ENCODE measurements at places on chromosomes 2 and 18. TPM values are rescaled to one million over a fixed set of nuclear protein-coding genes. Genes with fewer than 3 reads are reported as not detected.

Gene EML6
- 6.6 TPM for total RNA-seq

Gene MOGAT1
- 0.22 TPM for total RNA-seq

Gene SETBP1
- total RNA-seq: 0.05 TPM

Gene SMYD1
- total RNA-seq: not detected

Gene CYS1
- total RNA-seq: 3.7 TPM

Gene SERPINB2
- not detected for total RNA-seq

Gene GALNT13
- total RNA-seq: 0.44 TPM

Gene KCNJ3
- total RNA-seq: not detected

Gene B4GALT6
- total RNA-seq: 16.1 TPM

Gene PNO1
- total RNA-seq: 23.3 TPM

GRCh38 chr2:7031547-7032245, 114.5 kb downstream of the RNF144A start:
- DNase-seq: peak; percentile 52
- no peaks in the 10 kb centered on the region for H3K27me3 ChIP-seq
- H3K36me3 ChIP-seq: no peaks in the 10 kb centered on the region

DNA sequence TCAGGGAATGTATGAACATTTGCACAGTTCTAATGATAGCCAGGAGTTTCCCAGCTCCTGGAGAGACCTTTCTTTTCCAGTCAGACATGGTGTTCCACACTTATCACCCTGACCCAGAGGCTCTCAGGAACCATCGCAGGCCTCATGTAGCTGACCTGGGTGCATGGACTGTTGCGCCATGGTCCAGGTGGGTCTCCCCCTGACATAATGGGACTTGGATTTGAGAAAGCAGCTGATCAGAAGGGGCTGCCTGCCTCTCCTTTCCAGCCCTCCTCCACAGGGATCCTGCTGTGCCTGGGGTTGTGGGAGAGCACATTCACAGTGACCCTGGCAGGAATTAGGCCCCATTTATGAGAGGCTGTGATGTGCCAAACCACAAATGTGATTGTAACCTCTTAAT, 133.4 kb upstream of the ALPP start:
- no peak overlapping the region for H3K4me3 ChIP-seq
- no peak for DNase-seq
- H3K36me3 ChIP-seq: no peaks in the 10 kb centered on the region
- no peaks in the 10 kb centered on the region for H3K27me3 ChIP-seq

- no peak overlapping the region for H3K27ac ChIP-seq
- no peaks in the 10 kb centered on the region for H3K4me1 ChIP-seq
- DNase-seq: no peak
- H3K36me3 ChIP-seq: no peaks in the 10 kb centered on the region
- no peaks in the 10 kb centered on the region for H3K27me3 ChIP-seq
These were observed 18.4 kb upstream of the ZNF638 start for GRCh38 chr2:71313016-71313766.

- no peaks in the 10 kb centered on the region for H3K4me1 ChIP-seq
- H3K4me3 ChIP-seq: no peak overlapping the region
- no peaks in the 10 kb centered on the region for H3K27me3 ChIP-seq
These were observed 239.4 kb downstream of the KLHL29 start for GRCh38 chr2:23624378-23624777.

GRCh38 chr2:225429717-225430116, 30.2 kb downstream of the NYAP2 start:
- H3K27me3 ChIP-seq: no peaks in the 10 kb centered on the region
- DNase-seq: no peak
- no peak overlapping the region for H3K4me3 ChIP-seq
- no peaks in the 10 kb centered on the region for H3K36me3 ChIP-seq

DNA sequence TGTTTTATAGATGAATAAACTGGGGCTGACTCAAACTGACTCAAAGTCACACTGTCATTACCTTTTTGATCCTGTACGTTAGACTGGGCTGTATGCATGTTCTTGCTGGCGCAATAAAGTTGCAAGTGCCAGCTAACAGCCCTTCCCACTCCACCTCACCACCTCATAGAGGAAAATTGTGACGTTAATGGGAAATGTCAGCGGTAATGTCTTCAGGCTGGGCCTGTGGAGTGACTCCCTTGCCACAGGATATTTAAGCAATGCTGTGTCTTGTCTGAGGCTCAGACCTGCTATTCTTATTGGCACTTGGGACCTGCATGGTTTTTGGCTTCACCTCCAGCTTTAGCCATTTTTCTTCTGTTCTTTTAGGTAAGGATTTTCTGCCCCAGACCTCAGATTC, 25.2 kb upstream of the CASP10 start:
- H3K27me3 ChIP-seq: no peaks in the 10 kb centered on the region
- peak overlapping the region; percentile 0 for H3K27ac ChIP-seq
- no peak overlapping the region for H3K4me3 ChIP-seq
- H3K4me1 ChIP-seq: peaks cover 26% of the 10 kb centered on the region

DNA sequence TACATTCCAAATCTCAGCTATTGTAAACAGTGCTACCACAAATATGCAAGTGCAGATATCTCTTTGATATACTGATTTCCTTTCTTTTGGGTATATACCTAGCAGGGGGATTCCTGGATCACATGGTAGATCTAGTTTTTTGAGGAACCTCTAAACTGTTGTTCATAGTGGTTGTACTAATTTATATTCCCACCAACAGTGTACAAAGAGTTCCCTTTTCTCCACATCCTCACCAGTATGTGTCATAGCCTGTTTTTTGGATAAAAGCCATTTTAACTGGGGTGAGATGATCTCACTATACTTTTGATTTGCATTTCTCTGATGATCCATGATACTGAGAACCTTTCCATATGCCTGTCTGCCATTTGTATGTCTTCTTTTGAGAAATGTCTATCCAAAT, 6.3 kb upstream of the CCNT2 start:
- DNase-seq: no peak
- H3K4me1 ChIP-seq: peaks cover 5% of the 10 kb centered on the region
- H3K36me3 ChIP-seq: no peaks in the 10 kb centered on the region
- no peak overlapping the region for H3K27ac ChIP-seq
- no peak overlapping the region for H3K4me3 ChIP-seq

GRCh38 chr18:45991788-45992187, 24.7 kb upstream of the EPG5 start:
- DNase-seq: no peak
- no peak overlapping the region for H3K4me3 ChIP-seq
- no peaks in the 10 kb centered on the region for H3K36me3 ChIP-seq
- H3K4me1 ChIP-seq: no peaks in the 10 kb centered on the region

DNA sequence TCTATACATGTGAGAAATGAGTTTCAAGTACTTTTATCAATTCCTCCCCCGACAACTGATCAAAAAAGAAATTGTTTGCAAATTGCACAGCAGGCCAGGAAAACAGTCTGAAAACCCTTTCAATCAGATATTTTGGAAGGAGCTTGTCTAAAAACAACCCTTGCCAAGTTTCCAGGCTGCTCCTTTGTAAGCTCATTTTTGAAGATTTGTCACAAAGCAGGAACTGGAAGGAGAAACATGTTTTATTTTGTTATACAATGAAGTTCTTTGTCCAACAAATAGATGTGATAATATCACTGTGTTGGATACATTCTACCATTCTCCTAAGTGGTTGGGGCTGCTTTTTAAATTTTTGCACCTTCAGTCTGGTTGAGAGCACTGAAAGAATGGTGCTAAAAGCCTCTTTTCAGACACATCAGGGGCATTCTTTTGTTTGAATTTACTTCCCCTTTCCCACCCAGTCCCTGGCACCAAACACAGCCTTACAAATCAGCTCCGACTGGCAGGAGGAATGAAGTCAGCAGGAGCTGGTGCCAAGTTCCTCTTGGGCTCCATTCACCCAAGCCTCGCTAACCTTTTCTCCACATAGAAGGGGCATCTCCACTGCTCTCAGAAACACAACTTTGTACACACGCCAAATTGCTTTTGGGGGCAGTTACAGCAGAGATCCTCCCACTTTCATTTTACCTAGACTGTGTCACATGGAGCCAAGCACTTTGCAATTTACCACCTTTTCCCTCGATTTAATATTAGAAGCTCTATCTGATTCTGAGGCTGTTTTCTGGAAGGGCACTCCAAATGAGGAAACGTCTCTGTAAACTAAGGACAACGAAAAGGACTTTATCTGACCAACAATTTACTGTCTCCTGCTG, 88.0 kb downstream of the C1D start:
- H3K36me3 ChIP-seq: no peaks in the 10 kb centered on the region
- H3K27me3 ChIP-seq: peaks cover 43% of the 10 kb centered on the region
- no peaks in the 10 kb centered on the region for H3K4me1 ChIP-seq
- no peak overlapping the region for H3K4me3 ChIP-seq
- no peak overlapping the region for H3K27ac ChIP-seq

DNA sequence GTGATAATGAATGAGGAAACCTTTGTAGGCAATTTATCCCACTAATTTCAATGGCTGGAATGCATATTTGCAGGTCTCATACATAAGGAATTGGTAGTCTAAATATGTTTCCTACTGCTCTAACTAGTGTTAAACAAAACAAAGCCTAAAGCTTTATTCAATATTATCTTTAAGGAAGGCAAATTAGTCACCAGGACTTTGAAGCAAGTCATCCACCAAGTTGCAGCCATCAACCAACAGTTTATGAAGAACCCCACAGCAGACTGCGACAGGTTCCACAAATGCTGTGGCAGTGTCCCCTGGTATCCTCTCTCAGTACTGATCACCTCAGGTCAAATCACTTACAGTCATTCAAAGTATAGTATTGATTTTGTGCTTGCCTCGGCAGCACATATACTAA, 181.5 kb upstream of the ZFP36L2 start:
- no peaks in the 10 kb centered on the region for H3K27me3 ChIP-seq
- H3K4me3 ChIP-seq: no peak overlapping the region
- peaks cover 39% of the 10 kb centered on the region for H3K4me1 ChIP-seq
- no peak overlapping the region for H3K27ac ChIP-seq

DNA sequence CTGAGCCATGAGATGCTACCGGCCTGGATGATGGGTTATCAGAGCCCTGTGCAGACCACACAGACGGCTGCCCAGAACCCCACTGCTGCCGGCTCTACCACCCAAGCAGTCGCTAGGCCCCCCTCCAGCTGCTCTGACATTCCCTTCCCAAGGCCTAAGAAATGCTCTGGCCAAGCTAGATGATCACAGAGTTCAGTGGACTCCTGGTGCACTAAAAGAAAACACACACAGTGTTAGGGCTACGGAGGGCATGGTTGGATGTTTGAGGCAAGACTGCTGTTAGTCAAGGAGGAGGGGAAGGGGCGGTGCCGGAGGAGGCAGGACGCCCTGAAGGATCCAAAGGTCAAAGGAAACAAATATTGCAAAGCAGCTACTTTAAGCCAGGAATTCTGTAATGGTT, 174.5 kb downstream of the MYCN start:
- no peaks in the 10 kb centered on the region for H3K27me3 ChIP-seq
- no peak overlapping the region for H3K4me3 ChIP-seq
- no peaks in the 10 kb centered on the region for H3K4me1 ChIP-seq
- no peak for DNase-seq
- no peak overlapping the region for H3K27ac ChIP-seq

GRCh38 chr2:24121066-24121465, 2.1 kb downstream of the PFN4 start:
- no peaks in the 10 kb centered on the region for H3K36me3 ChIP-seq
- no peak for DNase-seq
- H3K4me1 ChIP-seq: peaks cover 15% of the 10 kb centered on the region
- no peak overlapping the region for H3K27ac ChIP-seq
- no peak overlapping the region for H3K4me3 ChIP-seq

DNA sequence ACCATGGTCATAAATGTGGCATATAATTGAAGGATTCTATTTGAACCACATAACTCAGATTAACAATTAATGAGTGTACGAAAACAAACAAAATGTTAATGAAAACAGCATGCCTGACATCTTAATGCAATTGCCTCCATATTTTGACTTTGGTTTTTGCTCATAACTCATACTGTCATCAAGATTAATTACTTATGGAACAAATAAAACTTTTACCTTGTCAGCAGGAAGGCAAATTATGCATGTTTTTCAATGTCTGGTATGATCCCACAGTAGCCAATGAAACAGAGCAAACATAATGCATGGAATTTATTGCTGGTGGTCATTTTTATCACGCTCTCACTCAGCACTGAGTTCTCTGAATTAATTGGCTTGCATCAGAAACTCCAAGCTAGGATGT, 5.1 kb downstream of the PLEKHM3 start:
- H3K4me1 ChIP-seq: no peaks in the 10 kb centered on the region
- no peak overlapping the region for H3K27ac ChIP-seq
- no peaks in the 10 kb centered on the region for H3K27me3 ChIP-seq
- no peak overlapping the region for H3K4me3 ChIP-seq
- no peaks in the 10 kb centered on the region for H3K36me3 ChIP-seq
- DNase-seq: no peak

DNA sequence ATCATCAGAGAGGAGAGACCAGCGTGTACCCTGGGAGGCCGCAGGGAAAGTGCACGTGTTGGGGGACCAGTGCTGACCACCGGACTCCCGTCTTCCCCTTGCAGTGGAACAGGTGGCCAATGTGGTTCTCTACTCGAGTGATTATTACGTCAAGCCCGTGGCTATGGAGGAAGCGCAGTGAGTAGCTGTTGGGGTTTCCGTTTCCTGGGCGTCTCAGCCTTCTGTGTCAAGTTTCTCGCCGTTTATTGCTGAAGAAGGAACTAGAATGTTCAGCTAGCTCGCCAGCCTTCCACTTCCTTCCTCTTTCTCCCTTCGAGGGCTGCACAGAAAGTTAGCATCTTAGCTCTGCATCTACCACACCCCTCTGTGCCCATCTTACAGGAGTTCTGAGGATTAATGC, 22.8 kb upstream of the DGKD start:
- no peaks in the 10 kb centered on the region for H3K27me3 ChIP-seq
- H3K27ac ChIP-seq: no peak overlapping the region
- no peak overlapping the region for H3K4me3 ChIP-seq
- no peaks in the 10 kb centered on the region for H3K4me1 ChIP-seq
- H3K36me3 ChIP-seq: no peaks in the 10 kb centered on the region
- no peak for DNase-seq

GRCh38 chr2:81196383-81196851, 891.9 kb upstream of the LRRTM1 start:
- no peaks in the 10 kb centered on the region for H3K36me3 ChIP-seq
- H3K4me3 ChIP-seq: no peak overlapping the region
- H3K27me3 ChIP-seq: no peaks in the 10 kb centered on the region
- H3K4me1 ChIP-seq: no peaks in the 10 kb centered on the region

DNA sequence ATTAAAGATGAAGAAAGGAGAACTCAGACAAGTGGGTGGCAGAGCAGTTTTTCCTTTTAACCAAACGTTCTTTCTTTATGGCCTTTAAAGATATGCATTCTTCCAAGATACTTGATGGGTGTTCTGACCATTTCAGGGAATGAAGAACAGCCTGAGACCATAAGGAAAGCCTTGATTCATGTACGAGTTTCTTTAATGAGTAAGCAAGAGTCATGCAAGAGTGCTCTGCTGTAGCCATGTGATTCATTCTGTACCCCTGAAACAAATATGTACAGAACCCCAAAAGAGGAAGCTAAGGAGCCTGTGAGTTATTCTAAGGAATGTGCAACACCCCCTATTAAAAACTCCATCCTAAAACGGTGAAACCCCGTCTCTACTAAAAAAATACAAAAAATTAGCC, 372.8 kb downstream of the MTX2 start:
- H3K27ac ChIP-seq: no peak overlapping the region
- H3K4me1 ChIP-seq: no peaks in the 10 kb centered on the region
- DNase-seq: no peak
- H3K36me3 ChIP-seq: no peaks in the 10 kb centered on the region
- no peak overlapping the region for H3K4me3 ChIP-seq
- no peaks in the 10 kb centered on the region for H3K27me3 ChIP-seq

- no peak overlapping the region for H3K4me3 ChIP-seq
- no peaks in the 10 kb centered on the region for H3K36me3 ChIP-seq
- H3K27me3 ChIP-seq: peaks cover 92% of the 10 kb centered on the region
- H3K4me1 ChIP-seq: no peaks in the 10 kb centered on the region
These were observed 20.4 kb downstream of the COL6A3 start for GRCh38 chr2:237393523-237393922.

GRCh38 chr2:205755923-205756322, 73.6 kb downstream of the NRP2 start:
- H3K27me3 ChIP-seq: no peaks in the 10 kb centered on the region
- no peaks in the 10 kb centered on the region for H3K36me3 ChIP-seq
- no peak for DNase-seq
- H3K4me3 ChIP-seq: no peak overlapping the region

All from HCT116 (cell line).